Activated CD4-positive, alpha-beta memory T cell treated with anti-CD3 and anti-CD28 coated beads for 36 hours (primary cell): ENCODE measurements at places on chromosomes 5 and 9.

DNA sequence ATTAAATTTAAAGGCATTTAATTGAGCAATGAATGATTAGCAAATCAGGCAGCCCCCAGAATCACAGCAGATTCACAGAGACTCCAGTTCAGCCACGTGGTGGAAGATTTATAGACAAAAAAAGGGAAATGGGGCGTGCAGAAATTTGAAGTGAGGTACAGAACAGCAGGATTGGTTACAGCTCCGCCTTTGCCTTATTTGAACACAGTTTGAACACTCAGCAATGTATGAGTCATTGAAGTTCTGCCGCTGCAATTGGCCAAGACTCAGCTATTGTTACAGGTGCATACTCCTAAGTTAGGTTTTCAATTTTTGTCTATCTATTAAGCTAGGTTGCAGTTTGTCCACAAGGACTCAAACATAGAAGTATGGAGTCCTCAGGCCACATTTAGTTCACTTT is 157.7 kb upstream of the SLC12A2 start:
- no peak for DNase-seq

DNA sequence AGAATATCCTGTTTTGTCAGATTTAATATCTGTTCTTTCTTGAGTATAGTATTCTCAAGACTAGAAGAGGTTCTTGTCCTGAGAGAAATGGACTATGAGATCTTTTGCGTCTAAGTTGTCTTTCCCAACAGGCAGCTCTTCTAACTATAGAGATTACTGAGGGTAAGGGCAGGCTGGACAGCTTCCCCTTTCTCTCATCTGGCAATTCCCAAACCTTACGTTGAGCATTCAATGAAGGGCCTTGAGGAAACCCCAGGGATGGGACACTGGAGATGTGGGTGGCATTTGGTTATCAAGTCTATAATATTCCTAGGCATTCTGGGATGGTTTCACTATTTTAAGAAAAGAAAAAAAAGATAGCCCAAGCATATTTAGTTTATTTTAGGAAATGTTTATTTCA is 28.0 kb upstream of the C5orf47 start:
- DNase-seq = no peak

GRCh38 chr9:131651160-131651559 is 88.7 kb downstream of the RAPGEF1 start:
- peak; percentile 65 for DNase-seq

DNA sequence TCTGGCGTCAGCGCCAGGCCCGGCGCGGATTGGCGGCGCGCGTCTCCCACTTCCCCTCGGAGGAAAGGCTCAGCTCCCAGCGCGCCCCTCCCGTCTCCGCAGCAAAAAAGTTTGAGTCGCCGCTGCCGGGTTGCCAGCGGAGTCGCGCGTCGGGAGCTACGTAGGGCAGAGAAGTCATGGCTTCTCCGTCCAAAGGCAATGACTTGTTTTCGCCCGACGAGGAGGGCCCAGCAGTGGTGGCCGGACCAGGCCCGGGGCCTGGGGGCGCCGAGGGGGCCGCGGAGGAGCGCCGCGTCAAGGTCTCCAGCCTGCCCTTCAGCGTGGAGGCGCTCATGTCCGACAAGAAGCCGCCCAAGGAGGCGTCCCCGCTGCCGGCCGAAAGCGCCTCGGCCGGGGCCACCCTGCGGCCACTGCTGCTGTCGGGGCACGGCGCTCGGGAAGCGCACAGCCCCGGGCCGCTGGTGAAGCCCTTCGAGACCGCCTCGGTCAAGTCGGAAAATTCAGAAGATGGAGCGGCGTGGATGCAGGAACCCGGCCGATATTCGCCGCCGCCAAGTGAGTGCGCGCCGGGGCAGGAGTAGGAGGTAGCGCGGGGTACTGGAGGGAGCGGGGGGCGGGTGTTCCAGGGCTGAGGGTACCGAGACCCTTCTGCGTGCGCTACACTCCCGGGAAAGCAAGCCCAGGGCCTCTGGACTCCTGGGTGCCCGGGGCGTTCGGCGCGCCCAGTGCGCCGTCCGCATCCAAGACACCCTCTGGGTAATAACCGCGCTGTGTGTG is at the start of gene MSX2:
MSX2 (plus strand) TSS at position 99 of the 777 bp plus-strand sequence; CDS start at position 177, 78 bp downstream.
- peak; percentile 62 for DNase-seq

- no peak for DNase-seq
Observed at GRCh38 chr5:158873104-158873503, 226.6 kb downstream of the EBF1 start.

DNA sequence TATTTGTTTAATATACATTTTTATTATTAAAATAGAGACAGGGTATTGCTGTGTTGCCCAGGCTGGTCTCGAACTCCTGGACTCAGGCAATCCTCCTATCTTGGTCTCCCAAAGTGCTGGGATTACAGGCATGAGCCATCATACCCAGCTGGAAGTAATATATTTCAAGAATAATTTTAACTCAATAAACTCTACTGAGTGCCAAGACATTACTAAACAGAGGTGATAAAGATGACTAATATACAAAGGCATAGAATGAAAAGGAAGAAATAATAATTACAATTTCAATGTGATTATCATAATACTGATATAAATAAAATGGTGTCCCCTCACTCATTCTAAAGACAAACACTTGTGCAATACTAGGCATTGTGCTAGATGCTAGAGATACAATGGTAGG is 13.9 kb downstream of the GOLPH3 start:
- DNase-seq = no peak
